ENCODE measurements at places on chromosomes 11 and 22.

DNA sequence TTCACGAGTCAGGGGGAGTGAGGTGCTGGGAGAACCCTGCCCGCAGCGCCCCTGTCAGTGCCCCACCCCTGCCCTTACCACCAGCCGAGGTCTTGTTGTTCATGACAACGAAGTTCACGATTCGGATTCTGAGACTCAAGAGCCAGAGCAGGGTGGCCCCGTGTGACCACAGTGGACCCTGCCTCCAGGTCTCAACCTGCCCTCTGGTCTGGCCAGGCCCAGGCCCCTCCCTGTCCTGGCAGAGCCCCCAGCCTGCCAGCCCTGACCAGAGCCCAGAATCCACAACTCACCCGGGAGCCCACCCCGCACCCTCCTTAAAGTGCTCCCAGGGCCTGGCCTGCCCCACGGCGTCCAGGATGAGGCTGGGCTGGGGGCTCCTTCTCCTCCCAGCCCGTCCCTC is 9.9 kb downstream of the ANO9 start:
- no peak for DNase-seq

DNA sequence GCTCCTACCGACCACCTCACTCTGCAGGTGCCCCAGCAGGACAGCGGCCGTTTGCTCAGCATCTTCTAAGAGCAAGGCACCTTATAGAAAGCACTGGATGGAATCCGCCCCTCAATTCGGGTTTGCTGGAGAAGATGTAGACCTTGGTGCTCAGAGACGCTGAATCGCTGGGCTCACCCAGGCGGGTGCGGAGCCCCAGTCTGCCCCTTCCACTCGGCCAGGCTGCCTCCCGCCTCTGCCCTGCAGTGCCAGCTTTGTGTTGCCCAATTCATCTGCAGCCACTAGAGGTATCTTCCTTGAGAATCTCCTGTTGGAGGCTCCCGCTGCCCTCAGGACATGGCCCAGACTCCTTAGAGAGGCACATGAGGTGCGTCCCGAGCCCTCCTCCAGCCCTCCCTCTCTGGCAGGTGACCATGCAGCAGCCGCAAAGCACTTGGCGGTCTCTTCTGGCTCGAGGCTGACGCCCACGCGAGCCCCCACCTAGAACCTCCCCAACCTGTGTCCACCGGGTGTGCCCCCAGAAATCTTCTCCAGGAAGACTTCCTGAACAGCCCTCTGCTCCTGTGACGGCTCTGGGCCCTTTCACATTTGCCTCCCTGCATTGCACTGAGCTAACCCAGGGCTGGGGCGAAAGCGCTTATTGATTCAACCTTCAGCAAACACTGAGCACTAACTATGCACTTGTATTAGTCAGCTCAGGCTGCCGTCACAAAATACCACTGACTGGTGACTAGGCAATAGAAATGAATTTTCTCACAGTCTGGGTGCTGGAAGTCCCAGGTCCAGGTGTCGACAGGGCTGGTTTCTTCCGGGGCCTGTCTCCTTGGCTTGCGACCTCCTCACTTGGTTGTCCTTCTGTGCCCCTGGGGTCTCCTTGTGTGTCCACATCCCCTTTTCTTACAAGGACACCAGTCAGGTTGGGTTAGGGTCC is 117.5 kb downstream of the WNT7B start:
- DNase-seq, result no peak

GRCh38 chr11:18700375-18700774 is 1.8 kb downstream of the TMEM86A start:
- no peak for DNase-seq

DNA sequence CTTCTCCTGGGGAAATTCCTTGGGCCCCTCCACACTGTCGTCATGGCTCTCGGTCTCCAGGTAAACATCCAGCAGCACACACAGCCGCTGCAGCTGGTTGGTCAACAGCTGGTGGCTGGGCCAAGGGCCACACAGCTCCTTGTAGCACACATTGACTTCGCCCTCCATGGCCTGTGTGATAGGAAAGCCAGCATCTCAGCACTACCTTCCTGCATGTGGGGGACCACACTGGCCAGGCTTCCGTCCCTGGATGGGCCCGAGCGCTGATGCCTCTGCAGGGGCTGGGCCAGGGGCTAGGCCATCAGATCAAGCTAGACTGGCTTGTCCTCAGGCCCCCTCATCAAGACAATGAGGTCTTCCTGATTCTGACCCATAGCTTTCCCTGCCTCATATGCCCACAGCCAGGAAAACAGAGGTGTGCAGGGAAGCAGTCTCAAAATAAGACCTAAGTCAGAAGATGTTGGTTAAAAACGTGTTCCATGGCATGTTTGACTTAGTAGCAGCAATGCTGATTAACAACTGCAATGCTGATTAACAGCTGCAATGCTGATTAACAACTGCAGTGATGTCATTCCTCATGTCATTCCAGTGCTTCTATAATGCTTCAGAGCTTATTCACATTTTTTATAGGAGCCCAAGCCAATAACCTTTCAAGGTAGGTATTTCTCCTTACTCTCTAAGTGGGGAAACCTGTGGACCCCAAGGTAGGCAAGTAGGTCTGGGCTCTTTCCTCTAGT is 31.3 kb downstream of the NEFH start:
- no peak for DNase-seq

DNA sequence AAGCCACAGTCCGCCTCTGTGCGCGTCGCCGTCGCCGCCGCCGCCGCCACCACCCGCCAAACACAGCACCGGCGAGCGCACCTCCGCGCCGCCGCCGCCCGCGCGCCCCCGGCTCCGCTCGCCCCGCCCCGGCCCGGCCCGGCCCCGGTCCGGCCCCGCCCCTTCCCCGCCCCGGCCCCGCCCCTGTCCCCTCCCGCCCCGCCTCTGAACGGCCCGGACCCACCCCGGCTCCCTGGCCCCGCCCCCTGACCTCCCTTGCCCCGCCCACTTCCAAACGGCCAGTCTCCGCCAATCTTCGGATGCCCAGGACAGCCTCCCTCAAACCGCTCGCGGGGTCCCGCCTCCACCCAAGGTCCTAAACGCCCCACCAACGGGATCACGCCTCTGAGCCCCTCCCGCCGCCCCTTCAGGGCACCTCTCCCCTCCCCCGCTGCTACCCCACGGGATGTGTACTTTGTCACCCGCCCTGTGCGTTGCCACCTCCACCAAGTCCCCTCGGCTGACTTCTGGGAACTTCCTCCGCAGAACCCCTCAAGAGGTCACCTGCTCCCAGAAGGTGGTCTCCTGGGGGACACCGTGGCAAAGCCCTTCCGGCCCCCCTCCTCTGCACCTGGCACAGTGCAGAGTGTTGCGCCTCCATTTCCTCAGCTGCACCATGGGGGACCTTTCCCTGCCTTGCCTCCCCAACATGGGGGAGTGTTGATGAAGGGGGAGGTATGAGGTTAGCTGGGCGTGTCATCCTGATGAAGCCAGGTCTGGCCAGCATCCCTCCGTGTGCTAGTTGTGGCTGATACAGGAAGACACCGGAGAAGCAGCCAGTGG is at the start of gene KIAA0930:
Gene KIAA0930, minus strand, starts transcription at position 85 of the 822 bp plus-strand sequence. CDS start 191 bp downstream, outside the sequence.
- peak; percentile 64 for DNase-seq

DNA sequence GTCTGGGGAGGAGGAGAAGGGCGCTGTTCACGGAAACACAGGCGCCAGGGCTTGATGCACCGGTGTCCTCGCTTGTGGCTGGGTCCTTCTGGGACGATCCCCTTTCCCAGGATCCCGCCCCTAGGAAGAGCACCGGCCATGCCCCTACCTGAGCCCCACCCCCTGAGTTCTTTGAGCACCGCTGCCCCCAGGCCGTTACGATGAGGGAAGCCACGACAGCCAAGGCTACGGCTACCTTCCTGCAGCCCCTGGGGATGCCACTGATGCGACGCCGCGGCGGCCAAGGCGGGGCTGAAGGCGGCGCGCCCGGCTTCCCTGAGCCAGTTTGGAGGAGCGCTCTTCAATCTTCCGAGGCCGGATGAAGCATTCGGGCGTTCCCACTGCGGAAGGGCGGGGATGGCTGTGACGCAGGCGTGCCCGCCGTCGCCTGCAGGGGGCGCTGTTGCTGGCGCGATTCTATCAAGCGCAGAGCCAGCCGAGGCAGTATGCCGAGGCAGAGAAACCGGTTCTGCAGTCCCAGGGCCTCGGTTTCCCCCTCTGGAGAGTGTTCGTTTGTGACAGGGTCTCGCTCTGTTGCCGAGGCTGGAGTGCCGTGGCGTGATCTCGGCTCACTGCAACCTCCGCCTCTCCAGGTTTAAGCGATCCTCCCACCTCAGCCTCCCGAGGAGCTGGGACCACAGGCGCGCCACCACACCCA is 9.7 kb upstream of the NEFH start:
- DNase-seq, result peak; percentile 54

DNA sequence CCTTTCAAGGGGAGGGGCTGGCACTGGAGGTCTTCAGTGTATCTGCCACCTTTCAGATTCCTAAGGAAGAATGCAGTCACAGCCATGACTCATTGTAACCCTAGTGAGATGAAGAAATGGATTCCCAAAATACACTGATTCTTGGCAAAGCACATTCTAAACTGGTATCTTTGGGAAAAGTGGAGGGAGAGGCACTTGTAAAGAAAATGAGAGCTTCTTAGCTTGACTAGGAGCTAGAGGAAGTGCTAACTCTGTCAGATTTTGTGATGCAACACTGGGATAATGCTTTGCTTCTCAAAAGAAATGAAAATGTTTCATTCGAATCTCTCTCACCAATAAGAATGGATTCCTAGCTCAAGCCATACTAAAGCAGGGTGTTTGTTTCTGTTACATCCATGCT is 14.3 kb downstream of the NRIP3 start:
- no peak for DNase-seq

- no peak for DNase-seq
Measured at GRCh38 chr11:2652333-2653197, 47.2 kb downstream of the KCNQ1OT1 start.

- DNase-seq, result no peak
Measured at GRCh38 chr11:48111891-48112290, 104.7 kb upstream of the OR4B1 start.

DNA sequence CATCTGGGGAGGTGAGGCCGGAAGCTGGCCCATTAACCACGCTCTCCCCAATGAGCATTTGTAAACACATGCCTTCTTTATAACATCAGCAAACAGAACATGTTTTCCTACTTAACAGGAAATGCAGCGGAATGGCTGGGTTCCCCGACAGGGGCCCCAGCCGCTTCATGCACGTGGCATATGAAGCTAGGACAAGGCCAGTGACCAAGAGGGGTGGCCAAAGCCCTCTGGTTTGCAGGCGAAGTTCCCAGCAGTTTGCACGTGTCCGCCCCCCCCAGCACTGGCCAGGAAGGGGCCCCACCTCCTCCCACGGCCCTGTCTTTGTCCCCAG is 38.7 kb upstream of the LINC01488 start:
- DNase-seq, result no peak

DNA sequence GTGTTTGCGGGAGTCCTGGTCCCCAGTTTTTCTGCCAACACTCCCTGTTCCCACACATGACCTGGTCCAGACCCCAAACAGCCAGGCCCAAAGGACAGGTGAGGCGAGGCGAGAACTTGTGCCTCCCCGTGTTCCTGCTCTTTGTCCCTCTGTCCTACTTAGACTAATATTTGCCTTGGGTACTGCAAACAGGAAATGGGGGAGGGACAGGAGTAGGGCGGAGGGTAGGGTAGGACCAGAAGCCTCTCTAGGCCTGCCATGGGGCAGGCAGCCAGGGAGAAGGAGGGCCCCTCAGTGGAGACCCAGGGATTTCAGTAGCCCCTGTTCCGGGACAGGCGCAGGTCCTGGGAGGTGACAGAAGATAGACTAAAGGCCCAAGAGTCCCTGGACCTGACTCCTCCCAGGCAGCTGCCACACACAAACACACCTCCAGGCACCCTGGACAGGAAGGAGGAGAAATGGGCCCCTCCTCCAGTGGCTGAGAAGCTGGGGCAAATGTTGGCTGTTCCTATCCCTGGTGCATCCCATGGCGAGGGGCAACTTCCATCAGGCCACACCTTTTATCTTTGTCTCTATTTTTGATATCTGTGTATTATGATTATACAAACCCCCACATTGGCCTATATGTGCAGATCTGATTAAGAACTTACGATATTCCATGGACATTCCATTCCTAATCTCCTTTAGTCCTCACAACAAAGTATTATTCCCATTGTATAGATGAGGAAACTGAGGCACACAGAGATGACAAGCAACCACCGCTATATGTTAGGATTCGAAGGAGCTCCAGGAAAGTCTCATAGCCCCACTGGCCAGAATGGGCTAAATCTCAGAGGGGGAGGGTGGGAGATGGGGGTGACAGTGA is 626 bp upstream of the F2 start:
- DNase-seq, result no peak

GRCh38 chr11:128726458-128727139 is 32.7 kb downstream of the FLI1 start:
- no peak for DNase-seq

DNA sequence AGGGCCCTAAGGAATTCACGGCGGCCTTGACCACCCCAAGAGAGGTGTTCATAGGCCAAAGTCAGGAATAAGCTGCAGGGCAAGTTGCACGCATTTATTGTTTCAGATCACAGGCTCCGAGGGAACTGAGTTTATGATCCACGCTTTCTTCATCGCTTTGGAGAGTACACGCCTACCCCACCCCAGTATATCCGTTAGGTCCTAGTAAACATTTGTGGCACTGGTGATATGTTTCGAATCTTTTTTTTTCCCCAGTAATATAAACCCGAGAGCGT is 805 bp downstream of the GANAB start:
- DNase-seq, result no peak

- no peak for DNase-seq
Measured at GRCh38 chr11:46413760-46414465, 22.3 kb upstream of the CHRM4 start.

GRCh38 chr11:45664376-45665205 is 831 bp downstream of the CHST1 start:
- no peak for DNase-seq

- DNase-seq, result no peak
Measured at GRCh38 chr11:76901144-76901543, 40.4 kb downstream of the ACER3 start.

DNA sequence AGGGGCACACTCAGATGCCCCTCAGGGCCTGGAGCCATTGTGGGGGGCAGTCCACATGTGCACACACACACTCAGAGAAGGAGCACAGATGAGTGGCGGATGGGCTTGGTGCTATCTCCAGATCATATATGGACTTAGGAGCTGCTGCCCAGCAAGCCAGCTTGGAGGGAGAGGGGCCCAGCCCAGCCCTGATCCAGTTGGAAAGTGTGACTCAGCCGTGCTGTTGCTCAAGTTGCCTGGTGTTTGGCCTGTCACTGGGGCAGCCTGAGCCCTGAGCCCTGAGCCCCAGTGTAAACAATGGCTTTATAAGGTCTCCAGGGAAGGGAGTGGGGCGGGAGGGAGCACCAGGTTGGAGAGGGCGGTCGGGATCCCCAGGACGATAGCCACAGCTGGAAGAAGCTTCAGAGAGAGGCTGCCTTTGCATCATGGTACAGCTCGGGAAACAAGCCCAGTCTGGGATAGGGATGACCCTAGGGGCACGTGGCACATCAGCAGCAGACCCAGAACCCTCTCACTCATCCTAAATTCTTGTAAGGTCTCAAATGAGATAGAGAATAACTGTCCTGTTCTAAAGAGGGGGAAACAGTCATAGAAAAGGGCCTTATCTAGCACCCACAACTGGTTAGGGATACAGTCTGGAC is 4.8 kb downstream of the SELENOM start:
- DNase-seq, result no peak

GRCh38 chr22:46846832-46847355 is 84.4 kb downstream of the TBC1D22A start:
- DNase-seq, result no peak

Data from stimulated activated CD8-positive, alpha-beta memory T cell treated with anti-CD3 and anti-CD28 coated beads, Interleukin-15, amount 100 ng/mL, for 24 hours (primary cell).